SK-N-DZ (cell line): ENCODE measurements at places on chromosomes 4 and X.

DNA sequence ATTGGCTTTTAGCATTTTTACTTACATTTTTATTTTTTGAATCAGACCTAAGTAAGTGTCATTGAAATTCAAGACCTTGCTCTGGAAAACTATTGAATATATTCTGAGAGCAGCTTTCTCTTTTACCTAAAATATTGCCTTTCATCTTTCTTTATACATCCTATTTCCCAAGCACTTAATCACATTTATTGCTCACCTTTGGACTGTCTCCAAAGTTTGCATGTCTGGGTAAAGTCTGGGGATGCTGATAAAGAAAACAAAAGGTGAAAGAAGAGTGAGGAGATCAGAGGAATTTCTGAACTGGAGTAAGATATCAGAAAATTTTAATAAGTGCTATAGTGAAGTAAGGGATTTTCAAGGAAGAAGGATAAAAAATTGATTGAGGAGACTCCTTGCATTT is 308.5 kb upstream of the AADAT start:
- no peak for DNase-seq

DNA sequence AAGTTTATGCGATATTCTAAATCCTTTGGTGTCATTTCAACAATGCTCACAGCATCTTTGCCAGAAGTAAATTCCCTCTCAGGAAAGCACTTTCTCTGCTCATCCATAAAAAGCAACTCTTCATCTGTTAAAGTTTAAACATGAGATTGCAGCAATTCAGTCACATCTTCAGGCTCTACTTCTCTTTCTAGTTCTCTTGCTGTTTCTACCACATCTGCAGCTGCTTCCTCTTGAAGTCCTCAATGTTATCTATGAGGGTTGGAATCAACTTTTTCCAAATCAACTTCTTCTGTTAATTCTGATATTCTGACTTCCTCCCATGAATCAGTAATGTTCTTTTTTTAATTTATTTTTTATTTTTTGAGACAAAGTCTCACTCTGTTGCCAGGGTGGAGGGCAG is 100.9 kb downstream of the LCORL start:
- no peak for DNase-seq

DNA sequence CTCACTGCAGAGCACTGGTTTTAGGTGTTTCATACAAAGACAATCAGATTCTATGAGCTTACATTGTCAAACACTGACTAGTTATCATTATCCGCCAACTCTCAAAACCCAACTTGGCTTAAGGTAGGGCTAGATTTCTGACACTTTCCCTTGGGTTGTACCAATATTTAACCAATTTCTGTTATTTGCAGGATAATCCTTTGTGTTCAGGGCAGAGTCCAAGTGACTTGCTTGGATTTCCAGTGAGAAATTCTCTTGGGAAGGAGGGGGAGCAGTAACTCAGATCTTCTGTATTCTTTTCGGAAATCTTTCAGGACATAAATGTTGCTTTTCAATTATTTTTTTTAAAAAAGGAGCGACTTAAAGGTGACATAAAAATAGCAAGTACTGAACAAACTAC is 23.1 kb downstream of the DGKK start:
- DNase-seq: no peak

DNA sequence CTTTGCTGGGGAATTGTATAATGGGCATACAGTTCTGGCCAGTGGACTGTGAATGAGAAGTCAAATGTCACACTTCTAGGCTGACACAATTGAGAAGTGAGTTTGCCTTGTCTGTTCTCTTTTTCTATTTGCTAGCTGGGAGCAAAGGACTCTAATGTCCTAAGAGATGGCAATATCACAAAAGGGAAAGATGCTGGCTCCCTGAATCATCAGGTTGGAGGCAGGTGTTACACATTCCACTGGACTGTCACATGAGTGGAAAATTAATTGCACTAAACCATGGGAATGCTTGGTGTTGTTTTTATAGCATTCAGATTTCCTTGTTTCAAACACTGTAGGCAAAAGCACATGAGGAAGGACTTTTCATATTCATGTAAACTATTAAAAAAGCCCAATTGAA is 388.3 kb downstream of the ADAM29 start:
- DNase-seq: no peak

DNA sequence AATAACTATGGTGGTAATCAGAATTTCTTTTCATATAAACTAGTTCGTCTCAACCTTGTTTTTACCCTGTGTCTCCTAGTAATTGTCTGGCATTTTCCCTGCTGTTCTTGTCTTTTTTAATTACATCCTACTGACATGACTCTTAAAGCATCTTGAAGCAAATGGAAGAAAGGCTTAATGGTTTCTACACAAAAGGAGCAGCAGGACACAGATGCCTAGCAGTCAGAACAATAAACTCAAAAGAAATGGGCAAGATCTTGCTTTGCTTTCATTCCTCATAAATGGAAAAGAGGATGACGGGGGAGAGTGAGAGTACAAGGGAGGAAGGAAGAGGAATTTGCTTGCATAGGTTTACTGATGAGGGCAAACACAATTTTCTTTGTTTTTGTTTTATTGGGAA is 293.2 kb upstream of the EMCN start:
- DNase-seq: no peak

GRCh38 chrX:68433981-68434299 is 645 bp upstream of the OPHN1 start:
- peak; percentile 5 for DNase-seq

DNA sequence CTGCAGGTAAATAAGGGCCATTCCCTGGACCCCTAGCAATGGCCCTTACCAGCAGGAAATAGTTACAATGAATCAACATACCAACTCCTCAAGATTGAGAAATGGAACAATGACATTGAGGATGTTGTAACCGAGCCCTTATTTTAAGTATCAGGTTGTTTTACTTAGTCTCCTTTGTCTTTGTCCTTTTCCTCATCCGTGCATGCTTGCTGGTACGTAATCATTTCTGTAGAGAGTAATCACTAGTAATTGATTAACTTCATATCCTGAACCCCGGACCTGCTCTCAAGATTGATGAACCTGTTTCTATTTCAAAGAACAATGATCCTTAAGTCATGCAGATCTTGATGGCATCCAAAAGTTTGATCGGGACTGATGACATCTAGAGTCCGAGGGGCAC is 98.6 kb upstream of the LANCL3 start:
- no peak for DNase-seq

GRCh38 chr4:7887436-7887835 is 52.2 kb downstream of the AFAP1 start:
- no peak for DNase-seq

- no peak for DNase-seq
Measured at GRCh38 chrX:10797466-10797865, 177.1 kb upstream of the MID1 start.

GRCh38 chr4:65391814-65392213 is 278.5 kb downstream of the EPHA5 start:
- DNase-seq: no peak

DNA sequence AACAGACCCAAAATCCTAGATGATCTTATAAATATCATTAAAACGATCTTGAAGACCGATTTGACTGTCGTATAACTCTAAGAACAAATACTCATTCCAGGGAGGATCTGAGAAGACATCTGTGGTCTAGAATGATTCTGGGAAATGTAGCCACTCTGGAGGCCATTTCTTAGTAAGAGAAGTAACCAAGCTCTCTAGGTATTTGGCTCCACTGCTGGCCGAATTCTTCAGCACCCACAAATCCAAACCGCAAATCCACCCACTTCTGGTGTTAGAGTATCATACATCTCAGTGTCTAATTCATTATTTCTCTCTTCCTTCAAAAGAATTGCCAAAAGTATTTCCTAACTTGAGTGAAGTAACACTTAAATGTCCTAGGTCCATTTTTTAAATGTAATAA is 23.9 kb downstream of the KLHL5 start:
- DNase-seq: no peak

DNA sequence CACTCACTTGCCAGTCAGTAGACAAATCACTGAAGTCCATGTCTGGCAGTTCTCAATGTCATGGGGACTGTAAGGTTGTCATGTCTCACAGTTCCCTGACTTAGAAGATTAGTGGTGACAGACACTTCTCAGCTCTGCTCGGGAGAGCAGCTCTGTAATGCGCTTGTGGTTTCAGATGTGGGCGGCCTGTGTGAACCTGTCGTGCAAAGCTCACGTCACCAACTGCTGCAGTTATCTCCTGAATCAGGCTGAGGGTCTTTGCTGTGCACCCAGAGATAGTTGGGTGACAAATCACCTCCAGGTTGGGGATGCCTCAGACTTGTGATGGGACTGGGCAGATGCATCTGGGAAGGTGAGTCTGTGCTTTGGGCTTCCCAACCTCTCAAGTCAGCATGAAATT is at the start of gene IL9R:
TSS of gene IL9R (plus strand) at position 261 of the 400 bp plus-strand sequence. CDS start at position 325, 64 bp downstream.
- peak; percentile 37 for DNase-seq

GRCh38 chrX:13821738-13822137 is 4.8 kb upstream of the GPM6B start:
- DNase-seq: no peak

- DNase-seq: no peak
Measured at GRCh38 chr4:141254326-141254725, 33.6 kb downstream of the ZNF330 start.
